ENCODE measurements at places on chromosomes 13 and 19.

DNA sequence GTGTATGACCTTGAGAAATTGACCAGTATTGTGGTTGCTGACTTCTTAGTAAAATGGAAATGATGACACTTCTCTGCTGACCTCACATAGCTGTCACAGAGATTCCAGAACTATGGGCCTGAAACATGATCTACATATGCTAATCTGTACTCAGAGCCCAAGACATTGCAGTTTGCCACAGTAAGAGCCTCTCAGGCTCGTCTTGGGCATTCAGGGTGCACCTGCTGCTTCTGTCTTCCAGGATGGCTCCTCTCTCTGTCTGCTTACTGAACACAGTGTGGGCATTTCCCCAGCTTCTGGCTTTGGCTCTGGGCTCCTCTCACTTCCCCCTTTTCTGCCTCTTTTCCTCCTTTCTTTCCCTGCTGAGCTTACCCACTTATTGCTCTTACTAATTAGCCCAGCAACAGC, 22.3 kb upstream of the SLC46A3 start:
- DNase-seq, result no peak

DNA sequence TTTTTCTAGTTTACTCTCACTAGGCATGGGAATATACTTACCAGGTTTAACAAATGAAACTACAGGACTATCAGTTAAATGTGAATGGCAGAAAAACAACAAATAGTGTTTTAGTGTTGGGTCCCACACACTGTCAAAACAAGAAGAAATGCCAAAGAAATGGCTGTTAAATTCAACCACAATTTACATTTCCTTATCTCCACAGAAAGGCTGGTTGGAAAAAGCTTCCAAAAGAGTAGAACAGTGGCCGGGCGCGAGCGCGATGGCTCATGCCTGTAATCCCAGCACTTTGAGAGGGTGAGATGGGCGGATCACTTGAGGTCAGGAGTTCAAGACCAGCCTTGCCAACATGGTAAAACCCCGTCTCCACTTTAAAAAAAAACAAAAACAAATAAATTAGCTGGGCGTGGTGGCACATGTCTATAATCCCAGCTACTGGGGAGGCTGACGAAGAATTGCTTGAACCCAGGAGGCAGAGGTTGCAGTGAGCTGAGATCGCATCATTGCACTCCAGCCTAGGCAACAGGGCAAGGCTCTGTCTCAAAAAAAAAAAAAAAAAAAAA, 66.5 kb downstream of the SERP2 start:
- DNase-seq, result no peak

GRCh38 chr19:53993448-53993847, 2.0 kb downstream of the CACNG6 start:
- DNase-seq, result no peak

- DNase-seq, result peak; percentile 45
Observed at GRCh38 chr19:43798546-43799409, 3.5 kb downstream of the LYPD5 start.

DNA sequence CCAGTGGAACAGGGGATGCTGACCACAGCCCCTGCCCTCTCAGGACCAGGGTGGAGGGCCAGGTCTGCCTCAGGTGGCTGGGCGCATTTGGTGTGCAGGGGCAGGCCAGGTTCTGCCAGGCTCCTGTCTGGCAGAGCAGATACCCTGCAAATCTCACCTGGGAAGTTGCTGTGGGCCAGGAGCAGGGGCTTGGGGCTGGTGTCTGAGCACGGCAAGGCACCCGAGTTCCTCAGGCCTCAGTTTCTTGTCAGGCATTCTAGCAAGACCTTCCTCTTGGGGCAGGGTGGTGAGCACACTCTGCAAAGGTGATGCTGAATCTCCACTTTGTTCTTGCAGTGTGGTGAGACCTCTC, 1.1 kb downstream of the CRTC1 start:
- DNase-seq, result no peak

GRCh38 chr19:10286803-10287737, at the start of gene ICAM4:
ICAM4 (plus strand) TSS chr19:10286955; CDS start chr19:10287013, 58 bp downstream.
- peak; percentile 45 for DNase-seq

- DNase-seq, result no peak
Observed at GRCh38 chr19:35901055-35901644, 810 bp upstream of the NFKBID start.

GRCh38 chr19:48659768-48660167, 13.0 kb downstream of the NTN5 start:
- no peak for DNase-seq

- DNase-seq, result no peak
Observed at GRCh38 chr19:13460045-13460444, 46.2 kb downstream of the CACNA1A start.

- DNase-seq, result peak; percentile 20
Observed at GRCh38 chr19:35851213-35852028, 883 bp downstream of the NPHS1 start.

DNA sequence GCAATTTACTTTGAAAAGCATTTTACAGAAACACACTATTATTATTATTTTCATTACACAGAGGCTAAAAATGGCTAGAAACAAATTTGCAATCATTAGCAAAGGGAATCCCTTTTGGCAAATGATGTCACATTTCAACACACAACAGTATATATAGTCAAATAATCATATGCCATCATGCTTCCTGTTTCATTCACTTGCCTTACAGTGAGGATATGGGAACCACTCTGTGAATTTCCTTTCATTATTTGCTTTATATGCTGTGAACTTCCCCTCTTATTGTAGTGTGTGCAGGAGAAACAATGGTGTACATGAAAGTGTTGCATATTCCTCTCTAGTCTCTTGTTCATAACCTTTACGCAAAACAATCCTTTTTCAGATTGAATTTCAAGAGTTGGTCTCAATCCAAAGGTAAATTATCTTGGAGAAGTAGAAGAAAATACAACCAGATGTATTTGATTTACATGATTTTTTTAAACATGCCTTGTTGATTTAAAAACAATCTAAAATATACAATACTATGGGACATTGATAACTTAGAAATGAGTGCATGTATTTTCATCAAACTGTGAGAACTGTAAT, 657.3 kb downstream of the EFNB2 start:
- DNase-seq, result no peak

- no peak for DNase-seq
Observed at GRCh38 chr13:90824032-90824431, 523.5 kb upstream of the MIR17HG start.

DNA sequence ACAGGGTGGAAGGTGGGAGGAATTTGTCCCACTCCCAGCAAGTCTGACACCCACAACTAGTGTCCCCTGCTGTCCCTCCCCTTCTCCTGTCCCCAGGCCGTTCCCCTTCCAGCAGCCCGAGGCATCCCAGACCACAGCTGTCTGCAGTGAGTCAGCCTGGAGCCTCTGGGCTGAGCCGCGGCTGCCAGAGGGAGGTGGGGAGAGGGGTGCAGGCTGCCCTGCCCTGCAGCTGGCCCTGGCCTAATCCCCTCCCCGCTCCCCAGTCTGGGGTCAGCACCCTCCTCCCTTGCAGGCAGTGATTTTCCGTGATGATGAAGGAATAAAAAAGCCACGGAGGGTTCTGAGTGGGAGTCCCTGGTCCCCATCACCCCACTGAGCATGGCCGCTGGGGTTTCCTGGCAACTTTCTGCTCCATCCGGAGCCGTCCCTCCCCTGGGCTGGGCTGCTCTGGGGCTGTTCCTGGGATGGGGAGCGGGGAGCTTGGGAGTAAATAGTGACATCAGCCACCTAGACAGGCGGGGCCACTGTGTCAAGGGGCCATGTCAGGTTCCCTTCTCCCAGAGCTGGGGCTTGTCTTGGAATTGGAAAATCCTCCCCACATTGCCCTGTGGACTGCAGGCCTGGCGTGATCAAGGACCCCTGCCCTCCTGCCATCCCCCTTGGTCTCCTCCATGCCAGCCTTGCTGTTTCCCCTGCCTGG, 16.8 kb downstream of the SPC24 start:
- no peak for DNase-seq

DNA sequence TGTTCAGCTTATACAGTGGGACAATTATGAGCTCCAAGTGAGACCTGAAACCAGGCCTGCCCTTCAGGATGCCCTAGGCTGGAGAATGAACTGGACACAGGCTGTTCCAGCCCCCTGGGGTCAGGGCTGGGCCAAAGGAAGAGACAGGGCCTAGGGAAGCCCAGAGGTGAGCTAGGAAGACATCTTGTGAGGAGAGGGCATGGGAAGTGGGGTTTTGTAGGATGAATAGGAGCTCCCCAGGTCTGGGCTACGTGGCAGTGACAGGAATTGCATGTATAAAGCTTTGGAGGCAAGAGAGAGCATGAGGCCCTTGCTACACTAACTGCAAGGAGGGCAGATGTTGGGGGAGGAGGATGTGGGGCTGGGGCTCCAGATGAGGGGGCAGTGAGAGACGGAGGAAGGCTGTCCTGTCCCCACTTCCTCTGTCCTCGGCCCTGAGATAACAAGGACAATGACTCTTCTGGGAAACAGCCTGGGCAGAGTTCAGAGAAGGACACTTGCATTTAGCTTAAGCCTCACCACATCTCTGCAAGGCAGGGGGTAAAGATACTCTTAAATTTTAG, 1.5 kb upstream of the TBXA2R start:
- DNase-seq, result no peak

DNA sequence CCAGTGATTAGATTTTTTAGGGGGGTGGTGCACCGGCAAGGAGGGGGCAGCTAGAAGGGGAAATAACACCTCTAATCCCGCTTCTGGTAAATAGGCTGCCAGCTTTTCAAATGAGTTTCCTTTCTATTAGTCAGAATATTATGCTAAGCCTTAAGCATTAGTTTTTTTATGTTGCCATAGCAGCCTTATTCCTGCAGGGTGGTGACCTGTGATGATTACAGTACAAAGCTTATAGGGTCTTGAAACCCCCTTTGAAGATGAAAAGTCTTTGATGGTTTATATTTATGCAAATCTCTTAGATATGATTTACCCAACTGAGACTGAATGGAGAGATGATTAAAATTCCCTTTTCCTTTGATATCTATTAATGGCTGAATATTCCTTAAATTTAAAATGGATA, 109.8 kb downstream of the ZIC5 start:
- DNase-seq, result no peak

DNA sequence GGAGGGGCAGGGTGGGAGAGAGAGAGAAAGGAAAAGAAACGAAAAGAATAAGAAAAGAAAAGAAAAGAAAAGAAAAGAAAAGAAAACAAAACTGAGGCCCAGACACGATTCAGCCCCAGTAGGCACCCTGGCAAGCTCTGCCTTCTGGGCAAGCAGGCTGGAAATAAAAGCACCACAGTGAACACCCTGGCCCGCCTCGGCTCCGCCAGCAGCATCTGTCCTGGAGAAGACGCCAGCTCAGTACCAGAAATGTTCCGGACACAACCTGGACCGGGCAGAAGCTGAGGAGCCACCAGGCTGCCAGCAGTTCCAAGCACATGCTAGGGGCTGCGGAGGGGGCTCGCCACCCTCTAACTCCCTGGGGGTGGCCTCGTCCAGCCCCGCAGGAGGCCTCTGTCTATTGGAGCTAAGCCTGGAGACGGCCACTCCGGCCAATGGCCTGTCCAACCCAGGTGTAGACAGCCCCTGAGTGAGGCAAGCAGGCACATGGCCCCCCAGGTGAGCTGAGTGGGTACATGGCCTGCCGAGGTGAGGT, 11.4 kb upstream of the CPAMD8 start:
- no peak for DNase-seq

- no peak for DNase-seq
Observed at GRCh38 chr13:44801990-44802389, 187.3 kb downstream of the NUFIP1 start.

GRCh38 chr13:80399340-80400163, 58.6 kb upstream of the SPRY2 start:
- no peak for DNase-seq

- DNase-seq, result no peak
Observed at GRCh38 chr19:32223595-32224370, 121.6 kb upstream of the ZNF507 start.

- DNase-seq, result no peak
Observed at GRCh38 chr13:33913829-33914228, 95.9 kb downstream of the RFC3 start.

GRCh38 chr13:51839711-51840540, 5.1 kb downstream of the TMEM272 start:
- DNase-seq, result no peak

- DNase-seq, result no peak
Observed at GRCh38 chr19:3110126-3110825, 16.1 kb downstream of the GNA11 start.

GRCh38 chr19:44748426-44749254, at the start of gene BCL3:
BCL3 (plus strand) TSS chr19:44748708; CDS start chr19:44748791, 83 bp downstream.
- DNase-seq, result peak; percentile 92

- no peak for DNase-seq
Observed at GRCh38 chr13:75302071-75302698, 179.8 kb downstream of the TBC1D4 start.

DNA sequence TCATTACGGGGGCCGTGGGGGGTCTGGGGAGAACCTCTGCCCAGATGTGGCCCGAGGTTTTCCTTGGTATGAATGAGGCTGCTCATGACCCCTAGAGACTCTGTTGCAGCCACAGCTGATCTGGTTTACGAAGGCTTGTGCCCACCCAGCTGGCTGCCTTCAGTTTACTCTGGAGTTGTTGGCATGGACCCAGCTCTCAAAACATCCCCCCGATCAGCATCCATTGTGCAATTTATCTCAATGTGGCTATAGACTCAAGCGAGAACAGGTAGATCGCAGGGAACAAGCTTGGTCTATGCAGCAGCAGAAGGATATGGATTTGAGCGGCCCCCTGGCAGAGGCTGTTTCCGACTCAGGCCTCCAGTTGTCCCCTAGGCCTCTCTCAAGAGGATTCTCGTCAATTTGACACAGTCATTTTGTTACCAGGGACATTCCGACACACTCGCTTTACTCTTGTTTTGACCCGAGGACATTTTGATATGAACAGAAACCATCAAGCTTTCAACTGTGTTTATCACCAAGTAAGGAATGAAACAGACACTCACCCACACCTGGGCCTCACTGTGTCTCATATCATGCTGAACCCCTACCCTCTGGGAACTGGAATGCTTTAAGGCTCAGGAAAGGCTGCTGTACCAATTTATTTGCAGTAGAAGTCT, 161.5 kb downstream of the KATNAL1 start:
- no peak for DNase-seq

DNA sequence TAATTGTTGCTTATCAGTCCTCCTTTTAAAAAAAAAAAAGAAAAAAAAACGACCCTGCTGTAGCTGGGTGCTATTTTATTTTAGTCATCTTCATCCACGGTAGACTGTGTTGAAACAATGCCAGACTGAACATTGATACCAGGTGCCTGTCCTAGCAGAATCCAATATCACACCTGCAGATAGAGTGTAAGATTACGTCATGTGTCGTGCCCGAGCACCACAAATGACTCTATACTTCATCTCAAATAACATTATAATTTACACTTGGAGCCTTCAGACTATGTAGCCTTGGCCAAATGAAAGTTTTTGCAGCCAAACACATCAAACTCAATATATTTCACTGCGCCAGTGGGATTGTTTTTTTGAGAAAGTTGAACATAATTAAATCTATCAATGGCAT, 410.6 kb downstream of the FGF9 start:
- no peak for DNase-seq

DNA sequence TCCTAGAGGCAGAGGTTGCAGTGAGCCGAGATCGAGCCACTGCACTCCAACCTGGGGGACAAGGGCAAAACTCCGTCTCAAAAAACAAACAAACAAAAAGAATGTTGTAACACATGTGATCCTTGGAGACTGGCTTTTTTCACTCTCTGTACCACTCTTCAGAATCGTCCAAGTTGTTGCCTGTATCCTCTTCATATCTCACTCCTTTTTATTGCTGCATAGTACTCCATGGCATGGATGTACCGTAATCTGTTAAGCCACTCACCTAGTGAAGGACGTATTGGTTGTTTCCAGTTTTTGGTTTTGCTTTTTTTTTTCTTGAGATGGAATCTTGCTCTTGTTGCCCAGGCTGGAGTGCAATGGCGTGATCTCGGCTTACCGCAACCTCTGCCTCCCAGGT, 7.0 kb upstream of the CD22 start:
- no peak for DNase-seq

- DNase-seq, result no peak
Observed at GRCh38 chr13:28426381-28426780, 68.5 kb downstream of the FLT1 start.

- DNase-seq, result no peak
Observed at GRCh38 chr19:41362143-41362847, 1.7 kb downstream of the B9D2 start.
